ENCODE measurements at places on chromosomes 12 and 14.

DNA sequence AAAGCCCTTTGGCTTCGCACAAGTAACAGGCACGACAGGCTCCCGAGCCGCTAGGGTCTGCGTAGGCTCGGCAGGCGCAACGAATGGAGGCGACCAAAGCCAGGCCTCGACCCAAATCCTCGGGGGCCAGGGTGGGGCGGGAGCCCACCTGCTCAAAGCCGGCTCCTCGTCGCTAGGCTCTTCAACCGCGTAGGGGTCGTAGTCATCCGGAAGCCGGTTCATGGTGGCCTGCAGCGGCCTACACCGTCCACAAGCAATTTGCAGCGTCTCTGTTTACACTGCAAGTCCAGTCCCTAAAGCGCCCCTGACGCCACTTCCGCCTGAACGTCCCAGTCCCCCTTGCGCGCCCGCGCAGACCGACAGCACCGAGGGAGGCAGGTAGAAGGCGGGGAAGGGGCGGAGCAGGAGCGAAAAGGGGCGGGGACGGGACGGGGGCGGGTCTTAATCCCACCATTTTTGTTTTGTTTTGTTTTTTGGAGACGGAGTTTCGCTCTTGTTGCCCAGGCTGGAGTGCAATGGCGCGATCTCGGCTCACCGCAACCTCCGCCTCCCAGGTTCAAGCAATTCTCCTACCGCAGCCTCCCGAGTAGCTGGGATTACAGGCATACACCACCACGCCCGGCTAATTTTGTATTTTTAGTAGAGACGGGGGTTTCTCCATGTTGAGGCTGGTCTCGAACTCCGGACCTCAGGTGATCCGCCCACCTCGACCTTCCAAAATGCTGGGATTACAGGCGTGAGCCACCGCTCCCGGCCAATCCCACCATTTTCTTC, at the start of gene EAPP:
Gene EAPP, minus strand, starts transcription at position 295 of the 774 bp plus-strand sequence. Its CDS starts 73 bp downstream, at position 222.
- DNase-seq, result peak; percentile 95

- DNase-seq, result no peak
These were observed 93.8 kb downstream of the NDUFA12 start for GRCh38 chr12:94909663-94910062.

DNA sequence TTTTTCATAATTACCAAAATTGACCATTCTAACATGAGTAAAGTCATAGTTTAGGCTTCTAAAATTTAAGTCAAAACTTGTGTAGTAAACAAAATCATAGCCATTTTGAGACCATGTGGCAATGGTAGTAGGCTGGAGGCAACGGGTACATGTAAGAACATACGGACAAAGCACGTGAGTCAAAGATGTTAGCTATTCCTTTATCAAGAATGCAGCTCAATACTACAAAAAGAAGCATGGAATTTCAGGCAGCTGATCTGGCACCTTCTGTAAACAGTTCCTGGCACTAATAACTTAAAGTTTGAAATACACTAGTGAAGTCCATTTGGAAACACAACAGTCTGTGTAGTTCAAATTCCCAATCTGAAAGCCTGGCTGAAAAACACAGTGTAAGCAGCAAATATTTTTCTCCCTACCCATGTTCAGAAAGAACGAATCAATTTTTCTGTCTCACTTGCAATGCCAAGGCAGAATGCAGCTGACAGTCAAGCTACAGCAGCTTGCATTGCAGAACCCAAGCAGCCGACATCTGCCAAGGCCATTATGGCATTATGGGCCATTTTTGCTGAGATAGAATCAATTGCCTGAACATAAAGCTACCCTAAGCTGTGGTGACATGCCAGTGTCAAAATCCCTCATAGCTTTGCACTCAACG, 29.3 kb downstream of the MYF5 start:
- no peak for DNase-seq

GRCh38 chr12:115866909-115867525, 410.5 kb downstream of the MED13L start:
- no peak for DNase-seq

Data from stimulated activated CD4-positive, alpha-beta T cell treated with anti-CD3 and anti-CD28 coated beads, Interleukin-2, amount 100 ng/mL, for 24 hours (primary cell).